ENCODE measurements at places on chromosomes 3 and 15.

- no peak for DNase-seq
Measured at GRCh38 chr15:33030315-33030714, 164.2 kb downstream of the FMN1 start.

DNA sequence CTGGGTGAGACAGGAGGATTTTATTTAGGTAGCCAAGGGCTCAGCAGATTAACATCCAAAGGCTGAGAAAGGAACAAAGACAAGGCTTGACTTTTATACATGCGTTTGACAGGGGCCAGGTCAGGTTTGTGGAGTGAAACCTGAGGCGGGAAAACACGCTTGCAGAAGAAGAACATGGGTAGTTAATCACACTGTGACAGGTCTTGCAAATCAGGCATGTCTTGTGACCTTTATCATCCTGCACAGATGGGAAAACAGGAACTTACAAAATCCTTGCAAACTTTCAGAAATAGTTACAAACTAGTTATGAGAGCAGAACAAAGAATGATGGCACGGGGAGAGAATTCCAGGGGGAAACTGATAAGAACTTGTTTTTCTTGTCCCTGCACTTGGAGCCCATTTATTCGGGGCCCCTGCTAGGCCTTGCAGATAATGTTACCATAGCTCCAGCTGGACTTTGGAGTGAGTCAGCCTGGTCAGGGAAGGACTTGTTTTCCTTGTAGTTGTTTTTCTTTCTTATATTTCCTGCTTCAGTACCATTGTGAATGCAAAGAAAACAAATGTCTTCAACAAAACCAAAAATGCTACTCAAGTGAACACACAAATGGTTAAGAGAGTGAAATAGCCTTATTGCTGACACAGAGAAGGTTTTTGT, 965.9 kb upstream of the ROBO1 start:
- no peak for DNase-seq

DNA sequence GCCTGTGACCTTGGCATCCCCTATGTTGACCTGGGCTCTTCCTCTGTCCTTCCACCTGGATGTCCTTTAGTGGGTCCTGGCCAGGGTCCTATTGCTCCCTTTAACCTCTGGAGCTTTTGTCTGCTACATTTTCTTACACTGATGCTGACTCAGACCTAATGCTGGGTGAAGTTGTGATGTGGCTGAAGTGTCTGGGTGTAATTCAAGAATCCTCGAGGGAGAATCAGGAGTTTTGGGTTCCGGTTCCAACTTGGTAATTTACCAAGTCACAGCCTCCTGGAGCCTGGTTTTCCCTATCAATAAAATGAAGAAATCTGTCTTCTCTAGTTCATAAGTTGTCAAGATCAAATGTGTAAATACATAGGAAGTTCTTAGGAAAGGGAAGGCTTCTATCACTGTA, 25.6 kb downstream of the CEP19 start:
- DNase-seq, result no peak

GRCh38 chr3:36730966-36731365, 33.4 kb downstream of the DCLK3 start:
- DNase-seq, result no peak

- DNase-seq, result no peak
Measured at GRCh38 chr3:64053581-64053980, 30.3 kb upstream of the PSMD6 start.

DNA sequence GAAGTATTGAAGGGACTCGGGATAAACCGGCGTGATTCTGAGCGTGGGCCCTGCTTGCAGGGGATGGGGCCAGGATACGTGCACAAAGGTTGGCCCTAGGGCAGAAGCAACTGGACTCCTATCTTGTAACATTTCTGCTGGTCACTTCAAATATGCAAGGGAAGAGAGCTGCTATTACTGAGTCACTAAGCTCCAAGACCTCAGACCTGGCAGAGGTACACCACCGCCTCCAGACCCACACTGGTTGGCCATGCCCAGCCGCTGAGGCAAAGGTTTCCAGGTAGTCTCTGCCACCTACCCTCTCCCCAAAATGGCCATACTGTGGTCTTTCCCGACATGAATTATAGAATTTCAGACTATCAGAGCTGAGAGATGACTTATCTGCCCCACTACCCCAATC, 13.4 kb upstream of the STRA6 start:
- no peak for DNase-seq

GRCh38 chr3:64599651-64600050, 88.1 kb downstream of the ADAMTS9 start:
- DNase-seq, result no peak

DNA sequence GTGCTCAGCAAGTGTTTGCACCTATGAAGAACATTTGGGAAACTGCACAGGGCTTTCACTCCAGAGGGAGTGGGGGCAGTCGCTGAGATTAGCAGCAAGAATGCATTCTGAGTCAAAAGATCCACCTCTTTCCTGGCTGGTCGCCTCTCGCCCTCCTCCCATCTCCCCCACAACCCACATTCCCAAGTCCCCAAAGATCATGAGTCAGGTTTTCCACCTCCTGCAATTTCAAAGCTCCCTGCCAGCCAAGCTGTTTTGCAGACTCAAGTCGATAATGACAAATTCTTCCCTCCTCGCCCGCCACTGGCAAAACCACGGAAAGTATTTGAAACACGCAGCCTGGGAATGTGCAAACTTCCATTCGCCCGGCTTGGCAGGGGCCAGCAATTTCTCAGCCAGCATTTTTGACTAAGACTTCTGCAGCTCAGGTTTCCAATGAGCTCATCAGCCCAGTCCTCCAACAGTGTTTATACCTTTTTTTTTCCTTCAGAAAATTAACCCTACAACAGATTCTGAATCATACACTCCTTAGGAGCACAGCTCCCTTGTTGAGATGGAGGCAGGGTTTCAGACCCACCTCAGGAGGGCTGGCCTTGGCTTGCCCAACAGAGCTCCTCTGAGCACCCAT, 181.4 kb downstream of the SMAD6 start:
- DNase-seq, result peak; percentile 98

DNA sequence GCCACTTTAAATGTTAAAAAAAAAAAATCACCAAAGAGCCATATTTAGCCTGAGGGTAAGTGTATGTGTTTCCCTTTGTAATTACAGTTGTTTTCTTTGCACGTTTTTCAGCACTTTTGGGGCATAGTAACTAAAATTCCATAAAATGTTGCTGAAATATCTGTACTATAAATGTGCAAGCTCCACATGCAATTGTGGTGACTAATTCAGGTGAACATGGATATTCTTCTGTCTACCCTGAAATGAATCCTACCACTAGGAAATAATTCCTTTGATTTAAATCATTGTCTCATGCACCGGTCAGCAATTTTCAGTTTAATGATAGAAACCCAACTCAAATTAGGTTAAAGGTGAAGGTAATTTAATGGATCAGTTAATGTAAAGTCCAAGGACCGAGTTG, 13.1 kb upstream of the TFG start:
- DNase-seq, result no peak

- DNase-seq, result no peak
Measured at GRCh38 chr3:148158210-148158609, 539.5 kb upstream of the AGTR1 start.

DNA sequence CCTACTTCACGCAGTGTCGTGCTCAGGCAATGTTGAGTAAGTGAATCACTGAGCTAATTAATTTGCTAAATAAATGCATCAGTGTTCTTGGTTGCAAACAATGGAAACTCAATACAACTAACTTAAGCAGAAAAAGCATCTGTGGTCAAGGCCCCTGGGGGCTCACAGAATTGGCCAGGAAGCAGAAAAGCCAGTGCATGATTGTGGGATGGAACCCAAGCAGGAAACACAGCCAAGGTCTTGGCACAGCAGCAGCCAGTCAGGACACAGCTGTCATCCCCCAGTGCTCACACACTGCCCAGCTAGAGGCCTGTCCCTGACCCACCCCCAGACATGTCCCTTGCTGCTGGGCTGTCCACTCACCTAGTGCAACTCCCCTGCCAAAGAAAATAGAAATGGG, 85.9 kb downstream of the AQP9 start:
- peak; percentile 71 for DNase-seq

- no peak for DNase-seq
Measured at GRCh38 chr3:143506190-143506589, 342.1 kb downstream of the SLC9A9 start.

GRCh38 chr3:151382671-151383070, 1.9 kb downstream of the P2RY12 start:
- DNase-seq, result no peak

DNA sequence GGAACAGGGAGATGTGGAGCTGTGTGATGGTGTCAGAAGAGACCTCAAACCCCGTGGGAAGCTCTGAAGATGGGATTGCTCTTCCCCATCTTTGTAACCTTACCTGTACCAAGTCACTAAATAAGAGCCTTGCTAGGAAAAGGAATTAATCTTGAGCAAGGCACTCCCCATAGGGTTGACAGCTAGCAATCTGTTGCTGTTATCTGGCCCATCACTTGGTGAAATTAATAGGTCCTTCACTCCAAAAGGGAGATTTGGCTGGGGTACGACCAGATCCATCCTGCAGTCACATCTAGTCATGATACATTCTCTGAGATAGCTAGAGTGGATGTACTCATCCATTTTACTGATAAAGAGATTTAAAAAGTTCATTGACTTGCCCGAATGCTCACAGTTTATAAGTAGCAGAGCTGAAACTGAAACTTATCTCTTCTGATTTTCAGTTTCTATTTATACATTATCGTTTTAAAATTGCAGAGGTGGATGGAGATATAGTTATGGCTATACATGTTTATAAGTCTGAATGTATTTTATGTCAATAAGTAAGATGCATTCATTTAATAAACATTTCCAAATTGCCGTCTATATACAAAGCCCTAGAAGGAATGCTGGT, 299.1 kb upstream of the MCTP2 start:
- DNase-seq, result no peak

DNA sequence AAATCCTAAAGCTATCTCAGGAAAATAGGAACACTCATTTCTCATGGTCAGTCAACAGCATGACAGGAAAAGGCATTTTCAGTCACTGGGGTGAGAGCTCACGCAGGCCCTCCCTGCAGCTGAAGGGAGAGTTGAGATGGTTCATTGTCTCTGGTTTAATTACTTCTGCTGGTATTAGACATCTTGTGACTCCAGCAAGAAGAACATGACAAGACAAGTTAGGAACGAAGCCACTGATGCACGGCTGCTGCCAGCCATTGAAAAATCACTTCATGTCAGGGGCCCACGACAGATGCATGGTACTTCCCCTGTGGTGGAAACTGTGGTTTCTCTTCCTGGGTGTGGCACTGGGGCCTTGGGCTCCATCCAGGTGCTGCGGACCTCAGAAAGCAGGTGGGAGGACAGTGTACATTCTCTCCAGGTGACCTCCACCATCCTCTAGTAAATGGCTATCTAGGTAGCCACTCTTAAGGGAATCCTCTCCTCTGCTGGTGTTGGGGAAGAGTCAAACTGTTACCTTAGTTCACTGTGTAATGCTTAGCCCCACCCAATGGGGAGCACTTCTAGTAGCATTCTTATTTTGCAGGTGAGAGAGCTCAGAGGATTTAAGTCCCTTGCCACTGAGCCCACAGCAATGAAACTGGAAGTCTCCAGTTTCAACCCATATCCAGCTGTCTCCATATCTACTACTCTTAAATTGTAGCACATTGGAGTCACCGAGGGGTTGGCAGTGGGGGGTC, 274.2 kb downstream of the LRTM1 start:
- no peak for DNase-seq

- DNase-seq, result no peak
Measured at GRCh38 chr15:92100301-92100700, 246.8 kb downstream of the SLCO3A1 start.

Data from right hindlimb (tissue), 1 donor.